ENCODE measurements at places on chromosomes 11 and 22. TPM values are rescaled to one million over a fixed set of nuclear protein-coding genes. Genes with fewer than 3 reads are reported as not detected.

Gene BRSK2
- 0.05 TPM for total RNA-seq

Gene SMTNL1
- total RNA-seq = not detected

Gene TREH
- total RNA-seq = 0.50 TPM

- no peak overlapping the region for H3K4me3 ChIP-seq
- no peak for DNase-seq
- H3K27me3 ChIP-seq = no peaks in the 10 kb centered on the region
- H3K36me3 ChIP-seq = no peaks in the 10 kb centered on the region
- H3K4me1 ChIP-seq = no peaks in the 10 kb centered on the region
- no peak overlapping the region for H3K27ac ChIP-seq
Measured at GRCh38 chr11:15828215-15828853, 528.0 kb downstream of the SOX6 start.

DNA sequence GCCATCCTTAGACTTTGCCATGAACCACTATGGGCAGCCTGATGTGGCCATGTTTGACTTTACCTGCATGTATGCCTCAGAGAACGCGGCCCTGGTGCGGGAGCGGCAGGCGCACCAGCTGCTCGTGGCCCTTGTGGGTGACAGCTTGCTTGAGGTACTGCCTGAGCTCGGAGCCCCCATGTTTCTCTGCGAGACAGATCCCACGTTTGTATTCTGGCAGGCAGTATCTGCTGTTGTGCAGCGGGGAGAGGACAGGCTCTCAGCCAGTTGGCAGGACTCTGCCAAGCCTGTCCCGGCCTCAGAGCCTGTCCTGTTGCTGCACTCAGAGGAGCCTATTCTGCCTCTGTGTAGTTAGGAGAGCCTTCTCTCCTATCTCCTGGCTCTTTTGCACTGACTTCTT, 109.9 kb downstream of the MICAL2 start:
- H3K36me3 ChIP-seq = no peaks in the 10 kb centered on the region
- DNase-seq = no peak
- no peaks in the 10 kb centered on the region for H3K27me3 ChIP-seq
- peaks cover 48% of the 10 kb centered on the region for H3K4me1 ChIP-seq

GRCh38 chr22:41582694-41583093, 6.9 kb downstream of the PMM1 start:
- no peaks in the 10 kb centered on the region for H3K27me3 ChIP-seq
- peaks cover 26% of the 10 kb centered on the region for H3K36me3 ChIP-seq
- H3K4me3 ChIP-seq = no peak overlapping the region
- H3K4me1 ChIP-seq = no peaks in the 10 kb centered on the region
- H3K27ac ChIP-seq = no peak overlapping the region

GRCh38 chr11:34448223-34448994, 9.7 kb downstream of the CAT start:
- no peak overlapping the region for H3K4me3 ChIP-seq
- H3K27me3 ChIP-seq = no peaks in the 10 kb centered on the region

GRCh38 chr11:32341620-32342613, 93.4 kb downstream of the WT1 start:
- no peaks in the 10 kb centered on the region for H3K27me3 ChIP-seq
- no peaks in the 10 kb centered on the region for H3K4me1 ChIP-seq
- no peak for DNase-seq
